ENCODE measurements at places on chromosomes 3 and 15. TPM values are rescaled to one million over a fixed set of nuclear protein-coding genes. Genes with fewer than 3 reads are reported as not detected.

SLC51B gene
- not detected for total RNA-seq

AP4E1 gene
- total RNA-seq = 8.0 TPM

UROC1 gene
- total RNA-seq = not detected

CCR5 gene
- 0.22 TPM for total RNA-seq

- peaks cover 17% of the 10 kb centered on the region for H3K4me1 ChIP-seq
- H3K4me3 ChIP-seq = no peak overlapping the region
Observed at GRCh38 chr15:99279827-99280226, 28.5 kb downstream of the LRRC28 start.

DNA sequence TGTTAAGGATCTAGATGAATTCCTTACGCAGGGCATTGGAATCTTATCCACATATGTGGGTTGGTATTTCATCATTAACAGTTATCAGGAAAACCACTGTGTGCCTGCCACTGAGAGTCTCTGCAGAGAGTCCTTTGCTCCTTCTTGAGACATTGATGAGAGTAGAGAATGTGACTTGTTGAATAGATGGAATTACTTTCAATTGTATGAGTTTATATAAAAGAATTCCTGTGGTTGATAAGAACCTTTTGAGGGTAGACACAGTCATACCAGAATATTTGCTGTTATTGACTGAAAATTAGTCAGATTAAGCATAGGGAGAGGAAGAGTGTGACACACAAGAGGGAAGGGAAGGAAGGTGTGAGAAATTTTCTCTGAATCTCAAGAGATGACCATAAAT, 30.8 kb downstream of the ARHGEF26 start:
- no peaks in the 10 kb centered on the region for H3K4me1 ChIP-seq
- H3K36me3 ChIP-seq = peaks cover 4% of the 10 kb centered on the region
- no peak for DNase-seq
- no peaks in the 10 kb centered on the region for H3K27me3 ChIP-seq
- no peak overlapping the region for H3K27ac ChIP-seq

DNA sequence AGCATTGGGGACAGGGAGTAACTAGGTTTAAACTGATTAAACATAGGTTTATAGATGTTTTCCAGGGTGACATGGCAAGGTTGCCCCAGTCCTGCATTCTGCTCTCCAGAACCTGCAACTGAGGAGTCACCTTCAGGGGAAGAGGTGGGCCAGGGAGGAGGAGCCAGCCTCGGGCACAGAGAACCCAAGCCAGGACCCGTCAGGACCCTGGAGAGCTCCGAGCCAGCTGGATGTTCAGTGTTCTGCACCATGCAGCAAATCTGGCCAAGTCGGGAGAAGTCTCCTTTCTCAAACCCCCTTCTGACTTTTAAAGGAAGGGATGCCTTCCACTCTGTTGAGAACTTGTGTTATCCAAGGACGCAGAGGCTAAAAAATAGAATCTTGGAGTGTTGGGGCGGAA, 62.1 kb upstream of the SLC6A11 start:
- no peaks in the 10 kb centered on the region for H3K4me1 ChIP-seq
- H3K4me3 ChIP-seq = no peak overlapping the region
- H3K27ac ChIP-seq = no peak overlapping the region
- H3K36me3 ChIP-seq = no peaks in the 10 kb centered on the region
- DNase-seq = peak; percentile 48
- peaks cover 90% of the 10 kb centered on the region for H3K27me3 ChIP-seq

DNA sequence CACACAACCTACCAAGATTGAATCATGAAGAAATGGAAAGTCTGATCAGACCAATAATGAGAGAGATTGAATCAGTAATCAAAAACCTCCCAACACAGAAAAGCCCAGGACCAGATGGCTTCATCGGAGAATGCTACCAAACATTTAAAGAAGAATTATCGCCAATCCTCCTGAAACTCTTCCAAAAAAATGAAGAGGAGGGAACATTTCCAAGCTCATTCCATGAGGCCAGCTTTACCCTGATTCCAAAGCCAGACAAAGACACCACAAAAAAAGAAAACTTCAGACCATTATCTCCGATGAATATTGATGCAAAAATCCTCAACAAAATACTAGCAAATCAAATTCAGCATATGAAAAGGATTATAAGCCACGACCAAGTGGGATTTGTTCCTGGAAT, 94.1 kb downstream of the SENP2 start:
- H3K36me3 ChIP-seq = peaks cover 13% of the 10 kb centered on the region
- DNase-seq = no peak
- H3K4me3 ChIP-seq = no peak overlapping the region
- no peaks in the 10 kb centered on the region for H3K27me3 ChIP-seq

DNA sequence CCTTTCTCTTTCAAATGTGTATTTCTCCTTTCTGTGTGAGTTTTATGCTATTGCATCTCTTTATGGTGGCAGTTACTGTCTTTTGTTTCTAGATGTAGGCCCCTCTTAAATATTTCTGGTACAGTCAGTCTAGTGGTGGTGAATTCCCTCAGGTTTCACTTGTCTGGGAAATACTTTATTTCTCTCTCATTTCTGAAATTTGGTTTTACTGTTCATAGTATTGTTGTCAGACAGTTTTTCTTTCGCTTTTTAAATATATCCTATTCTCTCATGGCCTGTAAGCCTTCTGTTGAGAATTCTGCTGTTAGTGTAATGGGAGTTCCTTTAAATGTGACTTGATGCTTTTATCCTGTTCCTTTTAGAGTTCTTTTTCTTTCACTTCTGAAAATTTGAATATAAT, 874.0 kb downstream of the PLOD2 start:
- H3K27ac ChIP-seq = no peak overlapping the region
- no peaks in the 10 kb centered on the region for H3K4me1 ChIP-seq
- no peak overlapping the region for H3K4me3 ChIP-seq
- H3K27me3 ChIP-seq = no peaks in the 10 kb centered on the region
- H3K36me3 ChIP-seq = no peaks in the 10 kb centered on the region

DNA sequence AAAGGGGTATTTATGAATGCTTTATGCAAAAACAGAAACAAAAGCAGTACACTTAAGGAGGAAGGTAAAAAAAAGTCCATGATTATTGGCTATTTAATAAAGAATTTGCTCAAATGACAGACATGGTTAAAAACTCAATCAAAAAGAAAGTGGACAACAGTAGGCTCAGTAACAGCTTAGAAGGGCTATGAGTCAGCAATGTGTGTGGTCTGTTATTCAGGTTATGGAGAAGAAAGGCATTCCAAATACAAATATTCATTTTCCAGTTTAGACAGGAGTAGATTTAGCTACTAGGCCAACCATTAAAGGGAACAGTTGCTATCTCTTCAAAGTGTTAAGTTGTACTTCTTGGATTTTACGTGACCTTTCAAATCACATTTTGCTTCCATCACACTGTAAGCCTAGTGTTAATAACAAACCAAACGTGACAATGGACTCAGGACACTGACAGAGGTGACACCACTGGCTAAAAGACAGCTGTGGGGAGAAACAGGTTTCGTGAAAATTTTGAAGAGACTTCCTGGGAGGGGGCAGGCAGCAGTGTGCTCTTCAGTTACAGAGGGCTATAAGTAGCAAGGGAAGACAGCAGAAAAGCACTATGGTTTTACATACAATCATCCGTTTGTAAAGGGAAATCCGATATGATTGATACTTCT, 41.7 kb upstream of the MYO5C start:
- no peak overlapping the region for H3K4me3 ChIP-seq
- H3K36me3 ChIP-seq = peaks cover 9% of the 10 kb centered on the region
- DNase-seq = no peak
- H3K27me3 ChIP-seq = no peaks in the 10 kb centered on the region
- H3K27ac ChIP-seq = peak overlapping the region; percentile 48

GRCh38 chr3:64291345-64291744, 66.1 kb upstream of the PRICKLE2 start:
- DNase-seq = no peak
- no peaks in the 10 kb centered on the region for H3K27me3 ChIP-seq
- H3K27ac ChIP-seq = peak overlapping the region; percentile 61

- no peak overlapping the region for H3K27ac ChIP-seq
- no peak for DNase-seq
- H3K36me3 ChIP-seq = no peaks in the 10 kb centered on the region
- H3K27me3 ChIP-seq = no peaks in the 10 kb centered on the region
- H3K4me1 ChIP-seq = no peaks in the 10 kb centered on the region
Observed at GRCh38 chr3:49629866-49630265, 44.3 kb upstream of the APEH start.

DNA sequence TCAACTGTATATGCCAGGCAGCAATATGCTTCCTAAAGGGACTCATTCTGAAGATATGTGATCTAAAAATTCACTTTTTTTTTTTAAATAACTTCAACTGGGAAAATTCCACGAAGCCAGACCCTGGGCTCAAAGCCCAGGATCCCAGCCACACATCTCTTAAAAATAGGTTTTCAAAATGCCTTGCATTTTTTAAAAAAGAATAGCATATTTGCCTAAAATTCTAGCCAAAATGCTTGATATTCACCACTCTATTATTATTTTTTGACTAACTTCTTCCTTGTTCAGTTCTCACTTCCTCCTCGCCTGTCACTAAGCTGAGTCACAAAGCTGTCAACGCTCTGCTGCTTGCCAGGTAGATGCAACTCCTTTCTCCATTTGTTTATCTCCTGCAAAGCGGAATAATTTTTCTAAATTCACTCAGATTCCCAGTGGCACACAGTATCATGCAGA, 28.0 kb upstream of the VGLL4 start:
- no peaks in the 10 kb centered on the region for H3K36me3 ChIP-seq
- H3K4me1 ChIP-seq = peaks cover 24% of the 10 kb centered on the region
- DNase-seq = peak; percentile 29

Measured in left ventricle myocardium inferior (tissue), 1 donor.